Muscle of leg (tissue), 16 donors: ENCODE measurements at places on chromosomes 2 and 18. TPM values are rescaled to one million over a fixed set of nuclear protein-coding genes. Genes with fewer than 3 reads are reported as not detected.

The LRATD1 gene
- total RNA-seq = 4.8 TPM

The XDH gene
- under 0.01 TPM for total RNA-seq

The POTEC gene
- not detected for total RNA-seq

The KYNU gene
- total RNA-seq = 0.84 TPM

The ZBTB7C gene
- 3.2 TPM for total RNA-seq

DNA sequence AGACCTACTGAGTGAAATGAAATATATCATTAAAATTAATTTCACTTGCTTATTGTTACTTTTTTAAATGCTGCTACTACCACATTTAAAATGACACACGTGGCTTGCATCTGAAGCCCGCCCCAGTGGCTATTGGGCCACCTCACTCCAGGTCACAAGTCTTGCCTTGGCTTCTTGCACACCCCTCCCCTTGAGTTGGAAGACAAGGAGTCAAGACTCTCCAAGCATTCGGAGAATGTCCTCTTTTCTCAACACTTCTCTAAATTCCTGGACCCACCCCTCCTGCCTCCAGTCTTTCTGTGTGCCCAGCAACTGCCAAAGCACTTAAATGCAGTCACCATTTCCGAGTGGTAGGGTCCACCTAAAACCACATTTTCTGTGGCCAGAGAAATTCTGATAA is 73.4 kb downstream of the ZBTB7C start:
- peaks cover 1% of the 10 kb centered on the region for H3K27me3 ChIP-seq
- DNase-seq = no peak
- no peaks in the 10 kb centered on the region for H3K36me3 ChIP-seq
- no peak overlapping the region for H3K4me3 ChIP-seq
- H3K27ac ChIP-seq = no peak overlapping the region
- H3K4me1 ChIP-seq = peaks cover 20% of the 10 kb centered on the region

GRCh38 chr2:48467637-48468036 is 62.3 kb upstream of the STON1 start:
- H3K27me3 ChIP-seq = no peaks in the 10 kb centered on the region
- DNase-seq = no peak
- no peak overlapping the region for H3K27ac ChIP-seq
- peaks cover 46% of the 10 kb centered on the region for H3K36me3 ChIP-seq

DNA sequence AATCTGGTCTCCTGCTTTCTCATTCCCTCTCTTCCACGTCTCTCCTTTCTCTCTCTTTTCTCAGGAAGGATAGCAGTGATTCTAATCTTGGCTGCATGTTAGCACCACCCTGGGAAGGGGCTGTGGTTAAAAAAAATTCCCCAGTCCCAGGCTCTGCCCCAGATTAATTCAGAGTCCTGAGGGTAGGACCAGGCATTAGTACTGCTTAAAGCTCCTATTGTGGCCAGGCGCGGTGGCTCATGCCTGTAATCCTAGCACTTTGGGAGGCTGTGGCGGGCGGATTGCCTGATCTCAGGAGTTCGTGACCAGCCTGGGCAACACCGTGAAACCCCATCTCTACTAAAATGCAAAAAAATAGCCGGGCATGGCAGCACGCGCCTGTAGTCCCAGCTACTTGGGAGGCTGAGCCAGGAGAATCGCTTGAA is 35.4 kb upstream of the EML4 start:
- no peak overlapping the region for H3K27ac ChIP-seq
- no peak for DNase-seq
- H3K27me3 ChIP-seq = no peaks in the 10 kb centered on the region
- H3K4me1 ChIP-seq = peaks cover 48% of the 10 kb centered on the region

- no peak for DNase-seq
- H3K36me3 ChIP-seq = no peaks in the 10 kb centered on the region
- H3K27me3 ChIP-seq = peaks cover 2% of the 10 kb centered on the region
- H3K27ac ChIP-seq = no peak overlapping the region
- H3K4me1 ChIP-seq = peaks cover 13% of the 10 kb centered on the region
Measured at GRCh38 chr2:47555368-47555767, 152.4 kb downstream of the MSH2 start.

- no peak for DNase-seq
- H3K4me1 ChIP-seq = no peaks in the 10 kb centered on the region
- no peaks in the 10 kb centered on the region for H3K36me3 ChIP-seq
Measured at GRCh38 chr18:33812186-33812585, 234.2 kb downstream of the ASXL3 start.

DNA sequence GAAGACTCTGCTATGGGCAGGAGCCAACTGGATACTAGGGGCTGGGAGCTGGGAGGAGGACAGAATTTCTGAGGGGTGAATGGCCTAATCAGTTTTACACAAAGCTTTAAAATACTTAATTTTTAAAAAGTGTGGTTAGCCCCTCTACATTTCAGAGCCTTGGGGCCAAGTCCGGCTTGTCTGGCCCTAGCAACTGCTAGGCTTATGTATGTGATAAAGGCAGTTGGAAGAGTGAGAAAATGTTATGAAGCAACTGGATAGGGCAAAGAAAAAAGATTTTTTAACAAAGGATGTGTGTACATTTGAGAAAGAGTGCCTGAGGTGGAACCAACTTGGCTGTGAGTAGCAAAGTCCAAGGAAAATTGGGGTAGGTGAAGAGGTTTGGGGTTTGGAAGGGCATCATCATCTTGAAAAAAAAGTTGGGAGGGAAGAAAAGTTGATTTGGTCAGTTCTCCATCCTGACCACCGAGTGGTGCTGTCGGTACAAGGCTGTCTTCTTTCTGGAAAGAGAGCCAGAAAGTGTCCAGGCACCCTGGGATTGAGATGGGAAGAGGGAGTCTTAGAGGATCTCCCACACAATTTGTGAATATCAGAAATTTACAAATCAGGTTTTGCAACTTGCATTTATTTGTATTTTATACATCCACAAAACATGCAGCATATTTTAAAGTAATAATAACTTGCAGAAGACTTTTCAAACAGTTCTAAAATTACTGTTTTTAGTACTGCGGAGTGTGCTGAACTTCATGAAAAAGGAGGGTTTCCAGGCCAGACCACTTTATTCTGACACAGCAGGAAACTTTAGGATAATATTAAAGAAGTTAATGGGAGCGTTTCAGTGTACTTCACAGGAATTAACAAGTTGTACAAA is 10.5 kb upstream of the CDK15 start:
- no peaks in the 10 kb centered on the region for H3K36me3 ChIP-seq
- peak; percentile 57 for DNase-seq
- no peak overlapping the region for H3K4me3 ChIP-seq
- H3K27ac ChIP-seq = no peak overlapping the region

- no peaks in the 10 kb centered on the region for H3K36me3 ChIP-seq
- H3K27me3 ChIP-seq = peaks cover 38% of the 10 kb centered on the region
- H3K4me1 ChIP-seq = no peaks in the 10 kb centered on the region
Measured at GRCh38 chr2:9950521-9951271, 797 bp upstream of the GRHL1 start.

GRCh38 chr2:45859682-45860081 is 208.2 kb downstream of the PRKCE start:
- peak overlapping the region; percentile 82 for H3K27ac ChIP-seq
- peaks cover 2% of the 10 kb centered on the region for H3K27me3 ChIP-seq
- no peak overlapping the region for H3K4me3 ChIP-seq
- DNase-seq = no peak
- H3K36me3 ChIP-seq = no peaks in the 10 kb centered on the region

DNA sequence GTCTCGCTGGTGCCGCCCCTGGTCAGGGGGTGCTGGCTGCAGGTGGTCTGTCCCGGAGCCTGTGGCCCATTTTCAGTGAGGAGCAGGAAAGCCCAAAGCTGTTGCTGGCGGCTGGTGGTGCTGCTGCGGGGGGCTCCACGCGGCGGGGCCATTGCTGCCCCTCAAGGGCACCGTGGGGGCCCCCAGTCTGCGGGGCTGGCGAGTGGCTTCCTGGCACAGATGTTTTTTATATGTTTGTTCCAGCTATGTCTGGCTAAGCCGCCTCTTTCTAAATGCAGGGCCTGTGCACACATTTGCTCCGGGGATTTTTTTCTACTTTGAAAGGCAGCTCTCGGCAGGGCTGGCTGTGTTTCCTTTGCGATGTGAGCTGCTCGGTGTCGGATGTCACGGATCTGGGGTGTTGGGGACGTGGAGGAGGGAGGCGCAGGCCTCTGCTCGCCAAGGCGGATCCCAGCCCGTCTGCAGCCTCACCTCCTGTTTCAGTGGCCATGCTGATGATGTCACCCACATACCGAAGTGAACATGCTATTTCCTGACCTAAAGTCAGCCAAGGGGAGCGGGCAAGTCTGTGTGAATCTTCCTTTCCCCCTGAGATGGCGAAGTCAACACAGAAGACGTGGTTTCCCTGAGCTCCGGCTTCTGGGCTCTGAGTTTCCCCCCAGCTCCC is 112.0 kb upstream of the CTDP1 start:
- H3K27me3 ChIP-seq = peaks cover 22% of the 10 kb centered on the region
- H3K36me3 ChIP-seq = no peaks in the 10 kb centered on the region
- DNase-seq = peak; percentile 94
- peaks cover 45% of the 10 kb centered on the region for H3K4me1 ChIP-seq
- peak overlapping the region; percentile 78 for H3K27ac ChIP-seq
- H3K4me3 ChIP-seq = no peak overlapping the region

DNA sequence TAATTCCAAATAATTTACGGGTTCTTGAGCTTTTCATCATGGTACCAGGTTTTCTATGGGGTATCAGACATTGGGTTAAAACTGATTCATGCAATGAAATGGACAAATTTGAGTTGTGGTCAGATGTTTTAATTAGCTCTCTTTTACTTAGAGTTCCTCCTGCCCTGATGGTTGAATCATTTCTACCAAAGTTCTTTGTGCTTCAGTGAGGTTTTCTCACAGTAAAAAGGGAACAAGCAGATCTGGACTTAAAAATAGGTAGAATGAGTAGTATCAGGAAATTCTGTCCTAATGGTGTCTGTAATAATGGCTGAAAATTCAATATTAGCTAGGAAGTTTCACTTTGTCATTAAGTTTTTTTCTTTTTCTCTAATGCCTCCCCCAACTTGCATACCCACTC is 159.7 kb upstream of the LRRTM1 start:
- H3K4me1 ChIP-seq = no peaks in the 10 kb centered on the region
- H3K4me3 ChIP-seq = no peak overlapping the region
- no peaks in the 10 kb centered on the region for H3K27me3 ChIP-seq
- H3K36me3 ChIP-seq = no peaks in the 10 kb centered on the region
- DNase-seq = no peak

- H3K27ac ChIP-seq = no peak overlapping the region
- peaks cover 3% of the 10 kb centered on the region for H3K36me3 ChIP-seq
Measured at GRCh38 chr18:70127359-70127758, 78.1 kb downstream of the RTTN start.

DNA sequence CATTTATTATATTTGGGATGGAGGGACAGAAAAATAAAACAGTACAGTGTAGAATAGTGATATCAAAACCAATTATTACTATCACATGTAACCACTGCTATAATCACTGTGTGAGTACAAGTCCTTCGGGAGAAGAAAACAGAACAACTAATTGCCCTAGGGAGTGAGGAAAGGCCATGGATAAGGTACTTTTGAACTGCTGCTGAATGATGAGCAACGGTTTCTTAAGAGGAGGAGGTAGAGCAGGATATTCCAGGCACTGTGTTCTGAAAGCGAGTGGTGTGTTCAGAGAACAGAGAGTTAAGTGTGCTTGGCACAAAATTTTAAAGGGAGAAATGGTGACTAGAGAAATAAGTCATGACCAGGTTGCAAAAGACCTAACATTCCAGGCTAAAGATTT is 134.2 kb downstream of the CALCRL start:
- no peaks in the 10 kb centered on the region for H3K27me3 ChIP-seq
- no peak overlapping the region for H3K4me3 ChIP-seq
- no peaks in the 10 kb centered on the region for H3K4me1 ChIP-seq
- H3K36me3 ChIP-seq = no peaks in the 10 kb centered on the region
- no peak overlapping the region for H3K27ac ChIP-seq

DNA sequence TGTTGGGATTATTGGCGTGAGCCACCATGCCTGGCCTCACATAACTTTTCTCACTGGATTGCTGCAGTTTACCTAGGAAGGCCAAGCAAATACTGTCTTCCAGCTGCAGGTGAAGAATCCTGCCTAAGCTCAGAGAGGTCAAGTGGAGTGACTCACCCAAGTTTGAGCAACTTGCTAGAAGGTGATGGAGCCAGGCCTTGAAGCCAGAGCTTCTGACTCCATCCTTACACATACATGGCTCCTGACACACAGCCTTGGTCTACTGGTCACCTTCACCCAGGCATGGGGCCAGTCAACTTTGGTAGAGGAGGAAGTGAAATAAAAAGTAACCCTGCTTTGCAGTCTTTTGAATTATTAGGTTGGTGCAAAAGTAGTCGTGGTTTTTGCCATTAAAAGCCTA is 93.5 kb downstream of the VWA3B start:
- no peak overlapping the region for H3K27ac ChIP-seq
- no peaks in the 10 kb centered on the region for H3K4me1 ChIP-seq
- no peak for DNase-seq
- no peak overlapping the region for H3K4me3 ChIP-seq

DNA sequence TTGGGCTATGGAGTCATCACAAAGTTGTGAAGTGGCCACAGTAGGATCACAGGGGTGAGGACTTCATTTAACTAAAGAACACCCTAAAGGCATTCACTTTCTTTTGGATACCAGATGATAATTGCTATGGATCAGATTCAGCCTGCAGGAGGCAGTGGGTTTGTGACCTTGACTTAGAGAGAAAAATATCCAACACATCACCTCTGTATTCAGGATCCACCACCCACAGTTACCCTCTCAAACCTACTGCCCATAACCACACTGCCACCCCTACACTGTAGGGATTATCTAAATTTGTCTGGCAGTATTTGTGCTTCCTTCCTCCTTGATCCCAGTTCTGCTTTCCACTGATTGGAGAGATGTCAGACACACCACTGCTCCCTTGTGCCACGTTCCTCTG is 269.4 kb downstream of the MYCN start:
- no peak overlapping the region for H3K4me3 ChIP-seq
- H3K27ac ChIP-seq = no peak overlapping the region
- H3K36me3 ChIP-seq = no peaks in the 10 kb centered on the region
- peaks cover 2% of the 10 kb centered on the region for H3K27me3 ChIP-seq
- peaks cover 15% of the 10 kb centered on the region for H3K4me1 ChIP-seq
- DNase-seq = no peak

- no peak for DNase-seq
- H3K27me3 ChIP-seq = no peaks in the 10 kb centered on the region
- peaks cover 2% of the 10 kb centered on the region for H3K36me3 ChIP-seq
- no peak overlapping the region for H3K4me3 ChIP-seq
Measured at GRCh38 chr2:156473445-156473844, 37.3 kb downstream of the GPD2 start.

DNA sequence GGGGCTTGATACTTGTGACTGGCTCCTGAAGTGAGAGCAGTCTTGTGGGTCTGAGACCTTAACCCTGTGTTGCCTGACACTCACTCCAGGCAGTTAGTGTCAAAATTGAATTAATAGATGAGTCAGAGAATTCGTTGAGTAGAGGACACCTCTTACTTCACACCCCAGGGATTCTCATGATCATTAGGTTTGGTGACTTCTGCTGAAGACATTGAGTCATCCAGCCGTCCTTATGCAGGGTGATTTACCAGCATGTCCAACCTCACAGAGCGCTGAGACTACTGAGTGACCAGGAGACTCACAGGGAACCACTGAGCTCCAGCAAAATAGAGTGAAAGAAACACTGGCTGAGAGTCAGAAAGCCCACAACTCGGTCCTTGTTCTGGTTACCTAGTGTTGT is 36.0 kb upstream of the EVA1A start:
- no peak overlapping the region for H3K27ac ChIP-seq
- no peaks in the 10 kb centered on the region for H3K36me3 ChIP-seq
- H3K27me3 ChIP-seq = no peaks in the 10 kb centered on the region

- H3K36me3 ChIP-seq = no peaks in the 10 kb centered on the region
- no peak overlapping the region for H3K27ac ChIP-seq
- H3K4me3 ChIP-seq = no peak overlapping the region
- peaks cover 10% of the 10 kb centered on the region for H3K4me1 ChIP-seq
- H3K27me3 ChIP-seq = no peaks in the 10 kb centered on the region
Measured at GRCh38 chr18:49768051-49768391, 45.3 kb downstream of the ACAA2 start.

- no peaks in the 10 kb centered on the region for H3K4me1 ChIP-seq
- H3K27me3 ChIP-seq = no peaks in the 10 kb centered on the region
- no peak overlapping the region for H3K27ac ChIP-seq
- no peak for DNase-seq
- no peak overlapping the region for H3K4me3 ChIP-seq
- H3K36me3 ChIP-seq = no peaks in the 10 kb centered on the region
Measured at GRCh38 chr18:3826021-3826420, 376.0 kb downstream of the TGIF1 start.
